ENCODE measurements at places on chromosomes 11 and 22.
A peak's percentile ranks its signal among the peaks of the same experiment; 100 is the strongest.

GRCh38 chr22:20940904-20941385, 23.7 kb downstream of the CRKL start:
- no peak for DNase-seq

DNA sequence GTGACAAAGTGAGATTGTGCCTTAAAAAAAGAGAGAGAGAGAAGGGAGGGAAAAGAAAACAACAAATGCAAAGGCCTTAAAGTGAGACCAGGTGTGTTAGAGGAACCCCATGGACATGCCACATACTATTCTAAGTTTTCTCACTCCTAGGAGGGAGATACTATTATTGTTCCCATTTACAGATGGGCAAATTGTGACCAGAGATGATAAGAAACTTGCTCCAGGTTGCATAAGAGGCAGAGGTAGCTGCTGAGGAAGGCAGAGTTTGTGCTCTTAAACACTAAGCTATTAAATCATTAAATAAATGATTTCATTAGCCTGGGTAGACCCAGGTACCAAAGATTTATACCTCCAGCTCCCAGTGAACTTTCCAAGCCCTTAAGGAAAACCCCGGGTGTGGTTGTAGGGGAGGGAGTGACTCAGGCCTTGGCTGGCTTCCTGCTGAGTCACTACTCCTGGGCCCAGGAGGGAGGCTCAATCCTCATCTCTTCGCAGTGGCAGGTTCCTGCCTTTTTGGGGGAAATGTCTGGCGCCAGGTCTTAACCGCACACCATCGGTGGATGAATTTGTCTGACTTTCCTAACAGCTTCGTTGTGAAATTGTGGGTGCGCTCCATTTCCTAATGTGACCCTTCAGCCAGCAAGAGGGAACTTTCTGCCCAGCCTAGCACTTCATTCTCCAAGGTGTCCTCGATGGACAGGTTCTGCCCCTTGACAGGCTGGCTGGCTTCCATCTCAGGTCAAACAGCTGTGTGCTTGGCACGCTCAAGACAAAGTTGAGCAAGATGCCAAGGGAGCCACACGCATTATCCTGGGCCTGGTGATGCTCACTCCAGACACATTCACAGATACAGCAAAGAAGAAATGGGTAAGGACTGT, 33.4 kb upstream of the PTPRJ start:
- peak; percentile 10 for DNase-seq

- DNase-seq: peak; percentile 52
These were observed 1.6 kb downstream of the MCAM start for GRCh38 chr11:119315131-119316015.

DNA sequence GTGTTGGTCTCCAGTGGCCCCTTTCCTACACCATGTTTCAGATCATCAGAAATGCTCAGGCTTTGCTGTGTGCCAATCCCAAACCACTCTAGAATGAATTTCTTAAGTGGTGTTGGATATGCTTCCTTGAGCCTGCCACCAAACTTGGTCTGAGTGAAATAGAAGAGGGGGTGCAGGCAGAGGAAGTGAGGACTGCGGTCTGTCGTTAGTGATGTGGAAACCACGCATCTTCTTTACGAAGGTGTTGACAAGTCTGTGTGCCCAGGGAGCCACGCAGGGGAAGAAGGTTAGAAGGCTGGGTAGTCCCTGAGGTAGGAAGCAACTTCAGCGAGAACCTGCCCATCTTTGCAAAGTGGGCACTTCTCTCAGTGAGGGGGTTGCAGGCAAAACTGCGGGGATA, 187.4 kb upstream of the NAV2 start:
- no peak for DNase-seq

DNA sequence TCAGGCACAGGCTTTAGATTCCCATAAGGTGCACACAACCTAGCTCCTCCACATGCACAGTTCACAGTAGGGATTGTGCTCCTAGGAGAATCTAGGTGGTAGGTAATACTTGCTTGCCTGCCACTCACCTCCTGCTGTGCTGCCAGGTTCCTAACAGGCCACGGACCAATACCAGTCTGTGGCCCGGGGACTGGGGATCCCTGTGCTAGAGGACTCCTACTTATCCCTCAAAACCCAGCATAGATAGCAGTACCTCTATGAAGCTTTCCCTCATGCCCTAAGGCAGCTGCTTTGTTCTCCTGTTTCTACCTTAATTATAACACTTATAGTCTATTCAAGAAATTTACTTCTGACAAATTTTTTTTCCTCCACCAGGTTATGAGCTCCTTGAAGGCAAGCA, 36.7 kb downstream of the ARHGAP20 start:
- no peak for DNase-seq

DNA sequence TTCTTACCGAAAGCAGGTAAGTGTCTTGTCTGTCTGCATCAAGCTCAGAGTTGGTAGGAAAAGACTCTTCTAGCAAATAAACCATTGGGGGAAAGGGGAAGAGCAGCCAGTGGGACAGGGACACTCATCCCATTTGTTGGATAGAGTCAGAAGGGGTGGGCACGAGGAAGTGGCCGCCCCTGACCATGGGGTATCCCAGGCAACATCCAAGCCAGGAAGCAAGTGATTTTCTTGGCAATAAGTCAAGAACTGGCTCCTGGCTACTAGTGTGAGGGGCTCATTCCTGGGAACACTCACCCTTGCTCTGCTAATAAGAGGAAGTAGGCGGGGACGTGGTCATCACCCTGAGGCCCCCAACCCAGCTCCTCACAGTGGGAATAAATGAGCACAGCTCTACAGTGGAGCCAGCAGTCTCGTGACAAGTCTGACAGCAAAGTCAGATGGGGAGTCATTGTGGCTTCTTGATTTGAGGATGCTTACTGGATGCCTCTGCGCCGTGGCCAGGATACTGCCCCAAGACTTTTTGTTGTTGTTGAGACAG, 6.7 kb downstream of the SLC25A18 start:
- no peak for DNase-seq

DNA sequence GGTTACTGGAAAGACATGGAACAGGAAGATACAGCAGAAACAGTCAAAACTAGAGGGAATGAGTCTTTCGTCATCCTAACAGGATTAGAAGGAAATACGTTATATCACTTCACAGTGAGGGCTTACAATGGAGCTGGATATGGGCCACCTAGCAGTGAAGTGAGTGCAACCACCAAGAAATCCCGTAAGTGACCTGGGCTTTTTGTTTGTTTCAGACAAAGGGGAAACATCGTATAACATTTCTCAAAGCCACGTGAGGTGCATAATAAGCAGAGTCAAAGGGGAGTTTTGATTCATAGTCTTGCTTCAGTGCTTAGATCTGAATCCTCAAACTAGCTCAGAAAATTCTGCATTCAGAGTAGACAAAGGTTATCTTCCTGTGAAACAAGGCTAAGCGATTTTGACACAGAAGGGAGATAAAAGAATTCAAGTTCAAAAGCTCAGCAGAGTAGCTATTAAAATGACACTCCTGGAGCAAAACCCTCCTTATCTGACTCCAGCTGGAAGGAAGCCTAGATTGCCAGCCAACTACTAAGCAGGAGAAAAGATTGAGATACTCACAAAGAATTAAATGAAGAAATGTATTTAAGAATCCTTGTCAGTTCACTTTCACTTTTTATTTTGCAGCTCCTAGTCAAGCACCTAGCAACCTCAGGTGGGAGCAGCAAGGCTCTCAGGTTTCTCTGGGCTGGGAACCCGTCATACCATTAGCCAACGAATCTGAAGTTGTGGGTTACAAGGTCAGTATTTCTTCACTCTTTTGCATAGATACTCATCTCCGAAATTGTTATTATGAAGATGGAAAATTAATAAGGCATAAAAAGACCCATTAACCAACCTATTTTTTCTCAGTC, 346.4 kb upstream of the ARHGAP42 start:
- no peak for DNase-seq

DNA sequence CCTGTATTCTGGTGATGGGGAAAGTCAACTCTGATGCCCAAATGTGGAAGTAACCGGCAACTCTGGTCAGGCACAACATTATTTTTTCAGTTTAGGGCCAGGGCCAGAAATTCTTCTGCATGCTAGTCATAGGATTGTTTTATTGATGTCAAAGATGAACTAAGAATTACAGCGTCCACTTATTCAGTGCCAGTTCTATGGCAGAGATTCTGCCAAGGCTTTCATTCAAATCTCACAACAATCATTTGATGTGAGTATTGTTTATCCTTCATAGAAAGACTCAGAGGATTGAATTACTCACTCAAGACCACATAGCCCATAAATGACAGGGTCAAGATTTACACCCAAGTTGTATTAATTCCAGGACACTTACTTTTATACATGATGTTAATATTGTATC, 87.7 kb downstream of the TMPRSS5 start:
- DNase-seq: no peak

- DNase-seq: peak; percentile 95
These were observed at the start of gene CDK2AP2 for GRCh38 chr11:67507864-67508485. TSS of gene CDK2AP2 (minus strand) at chr11:67508162. CDS start at chr11:67508082, 80 bp downstream.

DNA sequence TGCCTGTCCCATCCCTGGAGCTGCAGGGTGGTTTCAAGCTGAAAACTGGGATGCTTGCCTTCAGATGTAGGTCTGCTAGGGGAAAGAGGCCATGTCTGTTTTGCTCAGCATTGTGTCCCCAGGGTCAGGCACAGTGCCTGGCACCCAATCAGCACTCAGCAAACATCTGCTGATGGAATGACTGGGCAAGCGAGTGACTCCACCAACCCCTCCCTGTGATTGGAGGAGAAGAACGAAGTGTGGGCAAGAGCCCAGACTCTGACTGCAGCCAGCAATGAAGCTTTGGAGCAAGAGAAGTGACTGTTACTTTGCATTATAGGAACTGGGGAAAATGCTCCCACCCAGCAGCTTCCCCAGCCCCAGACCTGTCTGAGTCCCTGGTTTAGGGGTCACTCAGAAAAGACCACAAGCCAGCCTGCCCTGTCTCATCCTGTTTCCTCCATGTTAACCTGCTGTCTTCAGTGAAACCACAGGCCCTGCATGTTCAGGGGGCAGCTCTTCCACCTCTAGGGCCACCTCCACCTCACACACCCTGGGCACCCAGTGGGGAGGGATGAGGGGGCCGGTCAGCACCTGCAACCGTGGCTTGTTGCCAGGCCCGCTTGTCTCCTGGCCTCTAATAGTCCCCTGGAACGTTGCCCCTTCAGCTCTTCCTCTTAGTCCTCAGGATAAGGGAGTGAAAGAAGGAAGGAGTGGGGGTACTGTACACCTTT, 147.4 kb downstream of the TRIM29 start:
- DNase-seq: no peak

DNA sequence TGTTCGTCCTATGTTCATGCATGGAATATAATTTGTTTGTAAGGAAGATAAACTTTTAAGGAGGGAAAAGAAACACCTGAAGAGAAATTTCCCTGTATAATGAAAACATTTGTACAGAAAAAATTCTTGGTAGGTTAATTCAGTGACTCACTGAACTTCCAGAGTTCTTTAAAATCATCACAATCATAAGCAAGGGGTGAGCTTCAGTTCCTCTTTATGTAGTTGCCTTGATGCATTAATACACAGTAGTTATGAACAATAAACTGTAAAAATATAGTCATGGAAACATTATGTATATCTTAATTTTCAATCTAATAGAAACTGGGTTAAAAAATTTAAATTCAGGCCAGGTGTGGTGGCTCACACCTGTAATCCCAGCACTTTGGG, 1.1 kb upstream of the C11orf65 start:
- no peak for DNase-seq

GRCh38 chr11:78336877-78337553, 80.6 kb downstream of the GAB2 start:
- no peak for DNase-seq

DNA sequence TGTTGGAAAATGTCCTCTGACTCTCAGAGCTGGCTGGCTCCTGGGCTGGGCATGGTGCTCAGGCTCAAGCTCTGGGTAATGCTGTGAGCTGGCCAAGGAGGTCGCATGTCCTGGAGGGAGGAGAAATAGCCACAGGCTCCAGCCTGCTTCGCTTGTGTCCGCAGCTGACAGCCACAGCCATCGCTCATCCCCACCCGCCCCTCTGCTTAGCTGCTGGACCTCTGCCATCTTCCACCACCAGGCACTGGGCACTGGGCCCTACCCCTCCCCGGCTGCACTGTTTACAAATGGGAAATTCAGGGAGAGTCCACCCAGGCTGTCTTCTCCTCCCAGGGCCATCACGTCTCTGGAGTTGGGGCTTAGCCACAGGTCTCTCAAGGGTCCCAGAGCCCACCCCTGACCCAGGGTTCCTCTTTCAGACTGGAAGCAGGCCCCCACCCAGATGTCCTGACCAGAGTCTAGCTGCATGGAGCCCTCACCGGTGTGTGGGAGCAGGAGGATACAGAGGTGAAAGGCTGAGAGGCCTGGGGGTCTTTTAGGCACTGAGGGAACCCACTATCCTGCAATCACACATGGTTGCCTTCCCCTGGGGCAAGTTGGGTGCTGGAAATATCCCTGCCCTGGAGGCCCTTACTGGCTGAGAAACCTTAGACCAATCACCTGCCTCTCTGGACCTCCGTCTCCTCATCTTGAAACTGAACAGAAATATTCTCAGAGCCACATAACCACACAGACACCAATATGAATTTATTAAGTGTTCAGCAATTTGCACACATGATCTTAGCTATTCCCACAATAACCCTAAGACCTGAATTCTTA, 62.7 kb downstream of the CD82 start:
- no peak for DNase-seq

DNA sequence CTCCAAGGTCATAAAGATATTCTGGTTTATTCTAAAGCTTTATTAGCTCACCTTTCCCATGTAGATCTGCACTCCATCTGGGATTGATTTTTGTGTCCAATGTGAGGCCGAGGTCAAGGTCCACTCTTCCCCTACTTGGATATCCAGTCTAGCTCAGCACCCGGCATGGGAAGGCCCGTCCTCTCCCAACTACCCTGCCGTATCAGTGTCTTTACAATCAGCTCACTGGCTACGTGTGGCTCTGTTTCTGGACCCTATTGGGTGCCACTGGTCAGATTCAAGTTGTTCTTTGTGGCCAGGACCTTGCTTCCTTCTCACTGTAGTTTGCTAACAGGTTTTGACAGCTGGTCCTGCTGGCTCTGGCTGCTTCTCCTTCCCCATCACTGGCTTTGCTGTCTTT, 30.9 kb downstream of the KCNQ1OT1 start:
- no peak for DNase-seq

DNA sequence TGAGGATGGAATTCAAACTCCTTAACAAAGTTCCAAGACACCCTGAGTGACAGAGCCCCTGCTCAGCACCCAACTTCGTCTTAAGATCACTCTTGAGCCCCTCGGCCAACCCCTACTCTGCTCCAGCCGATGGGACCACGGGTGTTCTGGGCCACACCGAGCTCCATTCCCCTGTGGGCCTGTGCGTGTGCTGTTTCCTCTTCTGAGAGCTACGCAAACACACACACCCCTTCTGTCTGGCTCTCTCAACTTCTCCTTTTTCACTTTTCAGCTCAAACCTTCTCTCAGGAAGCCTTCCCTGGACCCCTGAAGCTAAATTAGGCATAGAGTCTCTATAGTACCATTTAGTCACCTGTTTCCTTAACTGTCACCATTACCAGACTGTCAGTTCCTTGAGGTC, 37.5 kb upstream of the NNMT start:
- DNase-seq: no peak
